ENCODE measurements at places on chromosomes 5 and 9. TPM values are rescaled to one million over a fixed set of nuclear protein-coding genes. Genes with fewer than 3 reads are reported as not detected.

TCF7 gene
- 10.7 TPM for total RNA-seq

ZCCHC10 gene
- total RNA-seq = 25.8 TPM

LRRC70 gene
- total RNA-seq = not detected

ROR2 gene
- total RNA-seq = 1.3 TPM

SPATA31A3 gene
- not detected for total RNA-seq

IFNK gene
- total RNA-seq = not detected

PCDHGA9 gene
- total RNA-seq = 0.07 TPM

ARL14EPL gene
- 0.43 TPM for total RNA-seq

C8G gene
- total RNA-seq = 1.7 TPM

NXNL2 gene
- 0.99 TPM for total RNA-seq

ADAMTS6 gene
- 0.10 TPM for total RNA-seq

RETREG1 gene
- total RNA-seq = 3.6 TPM

ANKRD18A gene
- total RNA-seq = 8.7 TPM

NAIP gene
- total RNA-seq = 0.39 TPM

PCDHB16 gene
- total RNA-seq = 0.08 TPM

DNAI1 gene
- 0.13 TPM for total RNA-seq

HRH2 gene
- total RNA-seq = 0.38 TPM

LOX gene
- total RNA-seq = 1.6 TPM

PCDHGB3 gene
- 0.21 TPM for total RNA-seq

SOX30 gene
- total RNA-seq = not detected

SHOC1 gene
- total RNA-seq = not detected

POLR1E gene
- 33.1 TPM for total RNA-seq

HNRNPK gene
- total RNA-seq = 554 TPM

ACOT12 gene
- total RNA-seq = not detected

SPINK1 gene
- total RNA-seq = 0.63 TPM

KCNMB1 gene
- not detected for total RNA-seq

FOXE1 gene
- 3.5 TPM for total RNA-seq

ZFP37 gene
- total RNA-seq = 2.5 TPM

ASS1 gene
- 19.3 TPM for total RNA-seq

PCDHA9 gene
- not detected for total RNA-seq

CXCL14 gene
- 0.37 TPM for total RNA-seq

GNA14 gene
- total RNA-seq = not detected

SURF2 gene
- 46.1 TPM for total RNA-seq

OCLN gene
- 14.8 TPM for total RNA-seq

Measured in A549 treated with Hydrocortisone at 1 μM for 4 hours (cell line).